ENCODE measurements at places on chromosomes 4 and X.

GRCh38 chrX:136195247-136195646 is 47.9 kb downstream of the FHL1 start:
- no peak for DNase-seq

- DNase-seq = no peak
These were observed at the start of gene SHROOM4 for GRCh38 chrX:50813843-50814661. Gene SHROOM4 (minus strand): TSS chrX:50814194. CDS start chrX:50814018, 176 bp downstream.

DNA sequence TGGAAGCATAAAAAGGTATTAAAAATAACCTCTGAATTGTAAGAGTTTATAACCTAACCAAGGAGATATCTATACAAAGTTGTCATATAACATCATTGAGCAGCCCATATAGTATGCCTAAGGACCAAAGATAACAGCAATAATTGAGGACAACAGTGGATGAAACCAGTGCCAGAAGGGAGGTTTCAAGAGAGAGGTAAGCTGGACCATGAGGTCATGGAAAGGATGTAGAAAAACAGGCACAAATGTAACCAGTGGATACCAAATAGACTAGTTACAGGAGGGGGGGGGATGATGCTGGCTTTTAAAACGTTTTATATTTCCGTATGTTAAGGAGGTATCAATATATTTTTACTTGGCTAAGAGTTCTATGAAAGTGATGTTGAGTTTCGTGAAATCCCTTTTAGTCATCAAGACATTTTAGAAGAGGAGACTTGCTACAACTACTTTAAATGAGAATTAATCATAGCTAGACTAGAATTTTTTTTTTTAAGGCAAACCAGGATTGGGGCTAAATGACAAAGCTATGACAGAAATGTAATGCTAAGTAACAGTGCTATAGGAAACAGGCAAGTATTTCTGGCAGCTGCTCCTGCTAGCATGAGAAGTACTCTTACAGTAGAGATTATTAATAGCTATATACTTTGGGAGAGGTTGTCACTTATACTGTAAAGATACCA is 161.1 kb downstream of the FBXW7 start:
- no peak for DNase-seq

DNA sequence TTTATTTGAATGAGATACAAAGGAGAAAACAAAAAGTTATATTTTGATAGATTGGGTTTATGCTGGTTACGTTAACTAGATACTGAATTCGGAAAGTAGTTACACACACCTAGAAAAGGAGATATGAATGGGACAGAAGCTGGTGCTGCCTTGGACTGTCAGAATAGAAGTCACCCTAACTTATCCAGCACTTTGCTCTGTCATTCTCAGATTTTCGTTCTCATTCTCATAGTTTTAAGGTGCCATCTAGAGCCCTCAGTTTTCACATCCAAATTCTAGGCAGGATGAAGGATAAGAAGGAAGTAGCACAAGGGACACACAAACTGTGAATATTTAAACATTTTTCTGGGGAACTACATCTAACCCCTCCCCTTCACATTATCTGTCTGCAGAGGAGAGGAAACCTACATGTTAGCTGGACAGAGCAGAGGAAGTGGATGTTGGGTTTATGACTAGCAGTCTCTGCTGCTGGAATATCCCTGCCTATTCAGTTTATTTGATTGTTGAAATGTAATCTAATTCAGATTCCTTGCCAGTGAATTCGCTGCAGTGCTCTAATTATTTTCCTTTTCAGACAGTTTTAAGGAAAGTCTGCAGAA is 521.9 kb downstream of the FAT4 start:
- DNase-seq = no peak

GRCh38 chrX:129823522-129823921 is 20.2 kb downstream of the ZDHHC9 start:
- no peak for DNase-seq

- no peak for DNase-seq
These were observed 36.8 kb downstream of the RTL5 start for GRCh38 chrX:72094894-72095293.
